ENCODE measurements at places on chromosomes 6 and 20.

- no peak for DNase-seq
Observed at GRCh38 chr6:11103065-11103464, 8.5 kb downstream of the ERVFRD-1 start.

DNA sequence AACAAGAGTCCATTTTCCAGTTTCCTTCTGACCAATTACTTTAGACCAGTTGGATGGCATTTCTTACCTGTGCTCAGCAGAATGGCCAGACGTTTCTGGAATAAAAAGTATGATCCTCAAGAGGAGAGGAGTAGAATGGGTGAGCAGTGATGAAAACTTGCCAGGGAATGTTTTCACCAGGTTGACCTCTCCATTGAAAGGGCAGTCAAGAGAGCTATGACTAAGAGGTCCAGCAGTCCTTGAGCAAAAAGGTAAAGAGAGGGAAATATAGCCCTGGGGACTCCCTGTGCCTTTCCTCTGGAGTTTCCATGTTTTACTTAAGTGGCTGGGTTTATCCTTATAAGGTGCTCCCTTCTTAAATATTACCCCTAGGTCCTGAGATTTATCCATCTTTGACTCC, 210.9 kb downstream of the TBX18 start:
- no peak for DNase-seq

DNA sequence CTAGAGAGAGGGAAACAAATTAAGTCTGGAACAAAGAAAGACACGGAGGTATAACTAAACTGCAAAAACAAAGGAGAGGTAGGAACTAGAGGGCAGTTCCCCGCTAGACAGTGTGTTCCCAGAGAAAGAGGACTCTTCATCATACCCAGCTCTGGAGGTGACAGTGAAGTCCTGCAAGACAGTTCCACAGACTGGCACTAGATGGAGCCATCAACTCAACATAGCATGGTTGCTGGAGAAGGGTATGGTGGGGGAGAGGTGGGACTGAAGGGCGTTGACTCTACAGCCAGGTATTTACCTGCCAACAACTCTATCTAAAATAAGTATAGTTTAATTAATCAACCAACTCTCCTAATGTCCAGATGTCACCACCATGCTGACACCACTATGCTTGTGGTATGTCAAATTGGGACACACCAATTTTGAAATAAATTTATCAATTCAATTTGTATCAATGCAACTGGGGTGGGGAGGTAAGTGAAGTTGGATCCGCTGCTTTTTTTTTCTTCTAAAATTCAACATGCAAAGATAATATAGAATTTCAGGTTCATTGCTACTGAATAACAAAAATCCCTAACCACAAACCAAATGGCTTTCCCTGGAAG, 9.7 kb downstream of the BACH2 start:
- peak; percentile 37 for DNase-seq

- DNase-seq, result no peak
Observed at GRCh38 chr20:61777773-61778494, 287.7 kb downstream of the TAF4 start.

GRCh38 chr20:22688485-22688884, 104.1 kb upstream of the FOXA2 start:
- DNase-seq, result no peak

- no peak for DNase-seq
Observed at GRCh38 chr20:63145156-63145555, 70.8 kb downstream of the YTHDF1 start.

DNA sequence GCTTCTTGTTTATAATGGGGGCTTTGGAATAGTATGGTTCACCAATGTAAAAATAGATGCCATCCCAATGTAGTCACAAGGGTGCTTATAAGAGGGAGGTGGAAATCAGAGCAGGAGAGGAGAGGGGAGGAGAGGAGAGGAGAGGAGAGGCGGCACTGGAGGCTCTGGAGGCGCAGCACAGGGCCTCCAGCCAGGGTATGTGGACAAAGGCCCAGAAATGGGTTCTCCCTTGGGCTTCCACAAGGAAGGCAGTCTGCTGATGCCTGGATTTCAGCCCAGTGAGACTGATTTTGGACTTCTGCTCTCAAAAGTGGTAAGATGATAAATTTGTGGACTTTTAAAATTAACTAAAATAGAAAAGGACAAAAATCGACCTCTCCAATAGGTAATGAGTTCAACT, 116.8 kb downstream of the RNASET2 start:
- no peak for DNase-seq

DNA sequence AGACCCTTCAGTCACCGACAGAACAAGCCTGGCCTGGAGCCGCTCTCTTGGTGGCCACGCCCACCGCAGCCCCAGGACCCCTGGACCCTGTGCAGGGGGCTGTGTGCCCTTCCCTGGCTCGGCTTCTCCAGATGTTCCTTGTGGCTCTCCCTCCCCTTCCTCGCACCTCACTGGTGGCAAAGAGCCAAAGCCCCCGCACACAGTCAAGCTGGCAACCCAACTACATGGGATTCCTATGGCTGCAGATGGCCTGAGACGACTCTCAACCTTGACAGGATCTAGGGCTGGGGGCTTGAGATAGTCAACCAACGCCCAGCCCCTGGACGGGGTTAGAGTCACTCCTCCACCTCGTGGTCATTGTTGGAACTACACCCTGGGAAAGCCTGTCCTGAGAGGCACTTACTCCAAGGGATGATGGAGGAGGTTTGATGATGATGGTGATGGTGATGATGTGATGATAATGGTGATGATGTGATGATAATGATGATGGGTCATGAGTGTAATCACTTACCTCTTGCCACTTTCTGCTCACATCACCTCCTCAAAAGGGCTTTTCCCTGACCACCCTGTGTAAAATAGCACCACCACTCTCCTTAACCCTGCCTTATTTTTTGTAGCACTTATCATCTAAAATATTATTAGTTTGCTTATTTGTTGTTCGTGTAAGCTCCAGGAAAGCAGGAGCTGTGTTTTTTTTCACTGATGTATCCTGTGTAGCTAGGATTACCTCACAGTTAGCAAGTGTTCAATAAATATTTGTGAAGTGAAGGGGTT, 278.4 kb downstream of the LRFN2 start:
- no peak for DNase-seq

DNA sequence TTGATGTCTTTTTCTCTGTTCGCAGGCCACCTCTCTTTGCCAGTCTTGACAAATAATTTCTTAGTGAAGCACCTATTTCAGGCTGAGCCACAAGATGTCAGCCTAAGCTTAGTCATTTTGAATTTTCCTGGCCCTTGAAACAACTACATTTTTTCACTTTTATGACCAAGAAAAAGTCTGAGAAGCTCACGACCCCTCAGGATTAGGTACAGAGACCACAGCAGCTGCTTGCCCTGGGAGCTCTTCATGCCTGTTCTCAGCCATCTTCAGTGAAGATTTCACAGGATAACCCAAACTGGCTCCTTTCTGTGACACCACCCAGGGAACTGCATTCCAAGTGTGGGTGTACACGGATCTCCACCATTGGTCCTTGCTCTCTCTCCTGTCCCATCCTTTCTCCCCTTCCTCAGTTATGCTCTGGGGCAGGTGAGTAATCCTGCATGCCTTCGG, 38.4 kb upstream of the SPTLC3 start:
- no peak for DNase-seq

DNA sequence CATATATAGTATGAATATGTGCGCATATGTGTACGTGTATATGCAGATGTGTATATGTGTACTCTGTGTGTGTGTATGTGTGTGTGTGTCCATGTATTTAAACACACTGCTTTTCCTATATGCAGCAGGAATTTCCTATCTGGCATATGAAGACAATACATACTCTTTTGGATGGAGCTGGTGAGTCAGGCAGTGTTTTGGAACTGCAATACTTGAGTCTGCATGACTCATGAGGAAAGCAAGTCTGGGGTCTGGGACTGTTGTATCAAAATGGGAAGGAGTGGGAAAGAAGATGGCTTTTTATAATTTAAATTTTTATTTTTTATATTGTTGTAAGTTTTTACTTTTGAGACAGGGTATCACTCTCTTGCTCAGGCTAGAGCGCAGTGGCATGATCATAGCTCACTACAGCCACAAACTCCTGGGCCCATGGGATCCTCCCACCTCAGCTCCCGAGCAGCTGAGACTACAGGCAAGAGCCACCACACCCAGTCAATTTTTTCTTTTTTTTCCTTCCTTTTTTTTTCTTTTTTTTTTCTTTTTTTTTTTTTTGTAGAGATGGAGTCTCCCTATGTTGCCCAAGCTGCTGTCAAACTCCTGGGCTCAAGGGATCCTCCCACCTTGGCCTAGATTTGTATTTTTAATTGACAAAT, 72.2 kb downstream of the ATXN1 start:
- DNase-seq, result no peak

DNA sequence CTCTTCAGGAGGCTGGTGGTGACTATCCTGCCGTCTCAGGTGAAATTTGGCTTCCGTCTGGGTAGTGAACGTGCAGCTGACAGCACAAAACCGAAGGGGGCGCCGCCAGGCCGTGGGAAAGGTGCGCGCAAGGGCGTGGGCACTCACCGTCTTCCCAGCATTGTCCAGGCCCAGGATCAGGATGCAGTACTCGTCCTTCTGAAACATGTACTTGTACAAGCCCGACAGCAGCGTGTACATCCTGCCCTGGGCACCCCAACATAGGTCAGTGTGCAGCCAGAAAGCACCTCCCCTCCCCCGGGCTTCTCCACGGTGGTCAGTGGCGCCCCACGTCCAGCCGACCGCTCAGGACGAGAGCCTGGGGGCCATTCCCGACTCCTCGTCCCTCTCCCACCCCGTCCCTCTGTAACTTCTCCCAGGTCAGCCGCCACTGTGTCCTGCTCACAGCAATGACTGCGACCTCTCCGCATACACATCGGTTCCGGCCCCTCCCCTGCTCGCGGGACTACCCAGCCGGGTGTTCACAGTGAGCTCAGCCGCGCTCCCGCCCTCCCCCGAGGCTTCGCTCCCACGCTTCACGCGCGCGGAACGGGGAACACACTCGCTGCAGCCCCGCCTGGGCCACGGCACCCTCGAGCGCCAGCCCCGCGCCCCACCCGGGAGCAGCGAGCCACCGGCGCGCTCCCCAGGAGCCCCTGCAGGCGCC, 771 bp downstream of the ARFRP1 start:
- DNase-seq, result no peak

- no peak for DNase-seq
Observed at GRCh38 chr6:118485601-118486550, 62.2 kb upstream of the PLN start.

DNA sequence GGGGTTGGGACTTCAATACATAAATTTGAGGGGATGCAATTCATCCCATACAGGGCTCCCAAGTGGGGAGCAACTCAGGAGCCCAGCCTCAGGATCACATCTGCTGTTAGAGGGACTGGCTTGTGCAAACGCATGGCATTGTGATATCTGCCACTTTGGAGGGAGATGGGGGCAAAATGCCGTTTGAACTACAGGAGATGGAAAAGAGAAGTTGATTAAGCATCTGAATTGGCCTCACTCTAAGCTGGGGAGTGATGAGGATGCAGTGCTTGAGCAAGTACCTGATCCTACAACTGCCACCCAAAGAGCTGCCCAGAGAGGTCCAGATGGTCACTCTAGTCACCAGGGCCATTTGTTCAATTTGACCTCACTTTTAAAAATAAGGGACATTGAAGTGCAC, 2.0 kb downstream of the LY86 start:
- DNase-seq, result no peak

DNA sequence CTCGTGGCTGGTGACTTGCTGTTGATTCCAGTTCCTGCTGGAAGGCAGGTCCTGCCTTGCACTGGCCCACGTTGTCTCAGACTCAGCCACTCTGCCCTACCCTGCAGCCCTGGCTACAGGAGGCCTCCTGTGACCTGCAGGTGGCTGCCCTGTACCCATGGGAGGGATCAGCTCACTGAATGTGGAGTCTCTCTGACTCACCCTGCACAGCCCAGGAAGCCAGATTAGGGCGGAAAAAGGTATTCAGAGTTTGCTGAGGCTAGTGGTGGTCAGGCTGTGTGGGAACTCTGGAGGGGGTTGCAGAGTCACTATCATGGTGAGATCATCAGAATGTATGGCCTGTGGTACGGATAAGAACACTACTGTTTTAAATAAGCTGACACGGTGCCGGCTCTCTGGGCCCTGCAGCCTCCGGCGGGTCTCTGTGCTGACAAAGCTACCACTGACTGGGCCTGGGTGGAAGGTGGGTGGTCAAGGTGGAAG, 24.7 kb upstream of the PYGB start:
- DNase-seq, result no peak

- no peak for DNase-seq
Observed at GRCh38 chr6:38997128-38997761, 51.3 kb upstream of the GLP1R start.

GRCh38 chr6:143396497-143397226, 53.8 kb downstream of the ADAT2 start:
- no peak for DNase-seq

- DNase-seq, result no peak
Observed at GRCh38 chr6:114158411-114158810, 184.4 kb downstream of the HS3ST5 start.

- DNase-seq, result no peak
Observed at GRCh38 chr6:94052749-94053148, 633.4 kb upstream of the EPHA7 start.

DNA sequence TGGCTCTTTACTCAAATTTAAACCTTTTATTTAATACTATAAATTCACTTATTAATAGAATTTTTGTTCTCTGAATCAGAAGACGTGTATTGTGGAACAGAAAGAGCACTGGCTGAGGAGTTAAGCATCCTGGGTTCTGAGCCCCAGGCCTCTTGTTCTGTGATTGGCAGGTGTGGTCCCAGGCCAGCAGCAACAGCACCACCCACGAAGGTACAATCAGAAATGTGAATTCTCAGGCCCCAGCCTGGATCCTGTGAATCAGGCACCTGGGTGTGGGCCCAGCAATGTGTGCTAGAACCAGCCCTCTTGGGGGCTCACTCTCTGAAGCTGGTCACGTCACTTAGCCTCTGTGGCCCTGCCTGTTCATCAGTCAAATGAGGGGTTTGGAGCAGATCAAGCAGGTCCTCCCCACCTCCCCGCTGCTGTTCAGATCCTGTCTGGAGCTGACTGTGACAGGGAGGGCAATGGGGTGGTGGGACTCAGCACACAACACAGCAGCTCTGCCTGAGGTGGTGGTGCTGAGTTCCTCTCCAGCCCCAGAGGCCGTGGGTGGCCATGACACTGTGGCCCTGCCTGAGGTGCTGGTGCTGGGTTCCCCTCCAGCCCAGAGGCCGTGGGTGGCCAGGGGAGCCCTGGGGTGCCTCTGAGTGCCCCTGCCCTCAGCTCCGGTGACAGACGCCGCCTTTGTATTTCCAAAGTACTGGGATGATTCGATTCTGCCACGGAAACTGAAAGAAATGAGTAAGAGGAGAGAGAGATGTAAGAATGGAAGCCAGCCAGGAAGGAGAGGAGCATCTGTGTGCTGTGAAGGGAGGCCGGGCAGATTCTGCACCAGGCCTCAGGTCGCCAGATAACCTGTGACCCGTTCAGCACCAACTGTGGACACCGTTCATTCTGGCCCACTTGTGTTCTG, 41.6 kb upstream of the FRMD1 start:
- no peak for DNase-seq

- no peak for DNase-seq
Observed at GRCh38 chr20:32481311-32482142, 103.6 kb downstream of the NOL4L start.

Data from stimulated activated CD8-positive, alpha-beta memory T cell treated with anti-CD3 and anti-CD28 coated beads, Interleukin-4, amount 100 ng/mL, for 4 hours (primary cell).